ENCODE measurements at places on chromosomes 3 and 15.

DNA sequence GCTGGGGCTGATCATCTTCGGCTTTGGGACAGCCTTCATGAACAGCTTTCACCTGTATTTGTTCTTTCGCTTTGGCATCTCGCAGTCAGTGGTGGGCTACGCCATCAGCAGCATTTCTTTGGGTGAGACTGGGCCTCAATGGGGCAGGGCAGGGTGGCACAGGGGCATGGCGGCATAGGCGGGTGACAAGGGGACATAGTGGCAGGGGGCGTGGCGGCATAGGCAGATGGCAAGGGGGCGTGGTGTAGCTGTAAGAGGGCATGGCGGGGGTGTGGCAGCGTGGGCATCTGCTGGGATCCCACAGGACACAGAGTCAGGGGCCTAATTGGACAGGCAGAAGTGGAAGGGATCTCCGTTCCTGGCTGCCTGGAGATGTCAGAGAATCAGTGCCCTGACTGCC, 25.5 kb downstream of the SLC22A14 start:
- no peak for DNase-seq

- DNase-seq, result no peak
Observed at GRCh38 chr15:99387421-99388168, 136.3 kb downstream of the LRRC28 start.

DNA sequence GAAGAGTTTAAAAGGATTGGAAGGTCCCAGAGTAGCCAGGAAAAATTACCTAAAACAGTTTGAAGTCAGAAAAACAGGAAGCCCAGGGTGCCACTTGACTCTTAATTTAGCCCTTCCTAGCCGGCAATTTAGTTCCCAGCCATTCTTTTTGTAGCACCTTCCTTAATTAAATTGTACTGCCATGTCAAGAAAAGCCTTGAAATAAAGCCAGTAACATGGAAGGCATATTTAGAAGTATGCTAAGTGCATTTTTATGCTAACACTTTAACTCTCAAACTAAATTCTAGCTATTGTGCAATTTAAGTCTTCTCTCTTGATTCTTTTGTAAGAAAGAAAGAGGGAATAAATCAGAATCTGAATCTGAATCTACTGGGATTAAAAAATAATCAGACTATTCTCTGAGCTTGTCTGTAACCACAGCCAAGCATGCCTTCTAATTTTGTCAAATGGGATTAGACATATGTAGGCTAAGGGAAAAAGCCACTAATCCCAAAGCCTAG, 43.2 kb downstream of the MAP3K13 start:
- DNase-seq, result no peak

DNA sequence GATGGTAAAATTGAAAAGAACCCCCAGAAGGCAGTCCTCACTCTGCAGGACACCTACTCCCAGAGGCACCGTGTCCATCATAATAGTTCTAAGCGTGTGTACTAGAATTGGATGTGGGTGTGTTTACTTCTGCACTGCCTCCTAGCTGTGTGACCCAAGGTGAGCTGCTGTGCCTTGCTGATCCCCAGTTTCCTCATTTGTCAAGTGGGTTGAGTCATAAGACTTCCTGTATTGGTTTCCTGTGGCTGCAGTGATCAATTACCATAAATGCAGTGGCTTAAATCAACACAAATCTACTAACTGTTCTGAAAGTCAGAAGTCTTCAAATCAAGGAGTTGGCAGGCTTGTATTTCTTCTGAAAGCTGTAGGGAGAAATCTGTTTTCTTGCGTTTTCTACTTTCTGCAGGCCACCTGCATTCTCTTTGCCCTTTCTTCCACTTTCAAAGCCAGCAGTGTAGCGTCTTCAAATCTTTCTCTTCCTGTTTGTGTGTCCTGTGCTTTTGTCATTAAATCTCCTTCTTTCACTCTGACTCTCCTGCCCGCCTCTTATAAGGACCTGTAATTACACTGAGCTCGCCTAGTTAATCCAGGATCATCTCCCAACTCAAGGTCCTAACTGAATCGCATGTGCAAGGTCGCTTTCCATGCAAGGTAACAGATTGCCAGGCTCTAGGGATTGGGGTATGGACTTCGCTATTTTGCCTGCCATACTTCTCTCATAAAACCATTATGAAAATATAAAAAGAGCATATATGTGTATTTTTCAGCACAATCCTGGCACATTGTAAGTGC, 59.0 kb downstream of the RORA start:
- no peak for DNase-seq

- no peak for DNase-seq
Observed at GRCh38 chr3:187920913-187921312, 175.6 kb upstream of the BCL6 start.

GRCh38 chr3:88005066-88005465, 53.7 kb downstream of the CGGBP1 start:
- DNase-seq, result peak; percentile 82

DNA sequence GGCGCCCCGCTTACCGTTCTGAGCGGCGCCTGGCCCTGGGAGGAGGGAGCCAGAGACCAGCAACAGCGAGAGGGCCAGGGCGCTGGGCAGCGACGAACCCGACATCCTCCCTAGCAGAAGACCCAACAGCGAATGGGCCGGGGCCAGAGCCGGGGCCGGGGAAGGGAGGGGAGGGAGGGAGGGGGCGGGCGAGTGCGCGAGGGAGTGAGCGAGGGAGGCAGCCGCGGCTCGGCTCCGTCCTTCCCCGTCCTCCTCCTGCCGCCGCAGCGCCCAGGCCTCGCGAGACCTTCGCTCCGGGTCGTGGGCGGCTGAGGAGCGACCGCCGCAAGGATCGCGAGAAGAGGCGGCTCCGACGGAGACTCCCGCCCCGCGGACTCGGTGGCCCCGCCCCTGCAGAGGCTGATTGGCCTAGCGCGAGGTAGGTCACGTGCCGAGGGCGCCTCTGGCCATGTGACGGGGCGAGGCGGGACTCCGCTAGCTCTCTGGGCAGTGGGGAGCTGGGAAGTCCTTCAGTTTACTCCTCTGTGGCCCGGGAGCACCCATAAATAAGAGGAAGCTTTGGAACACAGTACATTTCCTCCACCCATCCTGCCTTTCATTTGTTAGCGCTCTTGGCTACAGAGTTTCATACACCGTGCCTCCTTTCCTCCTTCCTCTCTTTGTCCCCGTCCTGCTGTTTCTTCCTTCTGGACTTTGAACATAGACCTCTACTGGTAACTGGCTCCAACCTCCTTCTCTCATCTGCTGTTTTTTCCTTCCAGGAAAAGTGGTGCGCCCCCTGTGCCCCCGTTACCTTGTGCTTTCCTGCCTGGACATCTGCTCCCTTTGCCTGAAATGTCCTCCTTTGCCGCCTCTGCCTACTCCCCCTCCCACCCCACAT, at the start of gene NPTN:
NPTN (minus strand) TSS at position 279 of the 880 bp plus-strand sequence; CDS start at position 105, 174 bp downstream.
- DNase-seq, result peak; percentile 92

DNA sequence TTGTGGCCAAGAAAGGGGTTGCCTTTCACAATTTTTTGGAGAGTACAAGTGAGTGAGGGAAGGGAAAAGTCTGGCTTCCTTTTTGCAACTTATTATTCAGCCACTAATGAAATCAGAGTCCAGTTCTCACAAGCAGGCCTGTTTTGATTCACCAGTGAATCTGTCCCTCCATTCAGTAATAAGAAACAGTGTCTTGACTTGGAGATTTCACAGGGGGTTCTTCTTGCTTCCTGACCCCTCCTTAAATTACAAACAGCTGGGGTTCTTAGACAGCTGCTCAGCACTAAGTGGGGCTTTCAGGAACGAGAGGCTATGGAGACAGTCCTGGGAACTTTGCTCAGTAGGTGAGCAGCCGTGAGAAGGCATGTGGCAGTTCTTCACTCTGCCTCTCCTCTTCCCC, 24.5 kb downstream of the SEMA3G start:
- no peak for DNase-seq

GRCh38 chr3:170728181-170728580, 141.8 kb downstream of the RPL22L1 start:
- no peak for DNase-seq

- DNase-seq, result no peak
Observed at GRCh38 chr3:64541803-64542202, 146.0 kb downstream of the ADAMTS9 start.

GRCh38 chr15:74799856-74800558, 12.6 kb upstream of the LMAN1L start:
- DNase-seq, result peak; percentile 91

GRCh38 chr15:78208341-78208844, 26.0 kb downstream of the ACSBG1 start:
- no peak for DNase-seq

Measured in AML-193 (cell line).